ENCODE measurements at places on chromosomes 11 and 22. TPM values are rescaled to one million over a fixed set of nuclear protein-coding genes. Genes with fewer than 3 reads are reported as not detected.
A peak's percentile ranks its signal among the peaks of the same experiment; 100 is the strongest.

DNA sequence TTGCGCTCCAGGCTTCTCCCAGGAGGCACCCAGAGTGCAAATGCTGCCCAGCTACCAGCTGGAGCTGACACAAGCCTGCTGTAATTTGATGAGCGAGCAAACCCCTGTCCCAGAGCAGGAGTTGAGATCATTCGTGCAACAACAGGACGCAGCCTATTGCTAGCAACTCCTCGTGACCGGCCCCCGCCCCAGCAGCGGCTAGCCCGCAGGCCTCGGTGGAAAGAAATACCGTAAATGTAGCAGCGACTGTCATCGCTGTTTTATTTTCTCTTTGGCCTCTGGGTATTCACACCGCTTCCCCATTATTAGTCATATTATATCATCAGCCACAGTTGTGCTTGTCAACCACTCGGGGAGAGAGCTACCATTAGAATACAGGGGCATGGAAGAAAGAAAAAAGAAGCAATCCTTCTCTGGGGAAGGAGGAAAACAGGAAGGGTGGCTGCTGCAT, 59.2 kb upstream of the ATXN10 start:
- DNase-seq: peak; percentile 78

DNA sequence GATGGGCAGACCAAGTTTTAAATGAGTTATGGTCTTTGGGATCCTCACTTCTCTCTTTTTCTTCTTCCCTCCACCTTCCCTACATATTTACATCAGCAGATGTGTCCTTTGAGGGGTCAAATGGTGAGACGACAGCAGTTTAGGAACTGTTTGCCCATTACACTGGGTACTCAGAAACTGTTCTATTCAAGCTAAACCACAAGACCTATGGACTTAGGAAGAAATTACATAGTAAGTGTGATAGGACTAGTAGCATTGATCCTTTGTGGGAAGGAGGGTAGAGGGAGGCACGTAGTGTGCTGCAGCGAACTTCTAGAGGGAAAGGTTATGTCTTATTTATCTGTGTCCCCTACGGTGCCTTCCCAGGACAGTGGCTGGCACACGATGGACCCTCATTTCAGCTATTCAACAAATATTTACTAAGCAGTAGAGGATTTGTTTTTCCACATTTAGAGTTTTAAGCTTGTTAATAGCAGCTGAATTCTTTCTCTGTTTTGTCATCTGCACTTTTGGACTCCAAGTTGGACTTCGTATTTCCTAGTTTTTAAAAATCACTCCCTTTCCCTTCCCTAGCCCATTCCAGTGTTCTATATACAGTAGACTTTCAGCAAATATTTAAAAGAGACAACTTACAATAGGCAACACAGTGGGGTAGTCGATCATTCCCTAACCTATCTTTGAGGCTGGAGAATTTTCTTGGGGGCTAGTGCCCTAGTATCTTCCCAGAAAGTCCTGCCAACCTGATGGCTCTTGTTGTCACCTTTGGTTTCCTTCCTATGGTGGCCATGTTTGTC, 13.9 kb downstream of the FZD4 start:
- no peak for DNase-seq

GRCh38 chr22:35150183-35151107, 84.5 kb downstream of the ISX start:
- DNase-seq: peak; percentile 77

DNA sequence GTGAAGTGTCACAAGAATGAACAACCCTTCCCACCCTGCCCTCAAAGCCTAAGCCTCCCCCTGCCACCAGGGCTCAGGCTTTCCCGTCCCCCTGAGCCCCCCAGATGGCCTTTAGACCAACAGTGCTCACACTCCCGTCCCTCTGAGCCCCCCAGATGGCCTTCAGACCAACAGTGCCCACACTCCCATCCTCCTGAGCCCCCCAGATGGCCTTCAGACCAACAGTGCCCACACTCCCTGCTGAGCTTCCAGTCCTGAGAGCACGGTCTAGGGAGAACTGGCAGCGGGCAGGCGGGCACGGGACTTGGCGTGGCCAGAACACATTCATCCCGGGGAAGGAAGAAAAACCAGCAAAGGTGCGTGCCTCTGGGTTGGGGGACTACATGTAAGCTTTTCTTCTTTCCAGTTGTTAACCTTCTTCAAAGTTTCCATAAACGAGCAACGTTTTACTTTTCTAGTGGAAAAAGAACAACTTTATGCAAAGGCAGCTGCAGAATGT, 2.5 kb downstream of the MRGPRG start:
- no peak for DNase-seq

DNA sequence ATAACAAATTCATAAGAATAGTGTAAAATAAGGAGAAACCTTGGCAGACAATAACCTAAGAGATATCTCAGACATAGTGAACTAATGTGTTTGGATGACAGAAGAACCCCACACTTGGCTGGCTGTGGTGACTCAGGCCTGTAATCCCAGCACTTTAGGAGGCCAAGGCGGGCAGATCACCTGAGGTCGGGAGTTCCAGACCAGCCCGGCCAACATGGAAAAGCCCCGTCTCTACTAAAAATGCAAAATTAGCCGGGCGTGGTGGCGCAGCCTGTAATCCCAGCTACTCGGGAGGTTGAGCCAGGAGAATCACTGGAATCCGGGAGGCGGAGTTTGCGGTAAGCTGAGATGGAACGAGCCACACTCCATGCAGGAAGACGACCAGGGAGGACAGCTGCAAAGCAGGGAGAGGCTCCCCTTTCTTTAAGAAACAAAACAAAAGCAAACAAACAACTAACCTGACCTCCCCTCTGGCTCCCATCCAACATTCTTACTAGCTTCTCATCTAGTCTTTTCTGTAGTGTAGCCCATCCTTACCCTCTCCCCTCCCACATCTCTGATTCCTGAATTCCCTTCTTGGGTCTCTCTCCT, 84.2 kb downstream of the ZNF280B start:
- no peak for DNase-seq

GRCh38 chr11:78253797-78254196, 65.1 kb downstream of the USP35 start:
- DNase-seq: no peak

- DNase-seq: peak; percentile 88
Measured at GRCh38 chr22:42270510-42271190, at the start of gene TCF20. Gene TCF20, minus strand, starts transcription at chr22:42270653. Its CDS starts 55,348 bp downstream, at chr22:42215305.

GRCh38 chr22:37601203-37601539, 7.5 kb upstream of the GGA1 start:
- no peak for DNase-seq

DNA sequence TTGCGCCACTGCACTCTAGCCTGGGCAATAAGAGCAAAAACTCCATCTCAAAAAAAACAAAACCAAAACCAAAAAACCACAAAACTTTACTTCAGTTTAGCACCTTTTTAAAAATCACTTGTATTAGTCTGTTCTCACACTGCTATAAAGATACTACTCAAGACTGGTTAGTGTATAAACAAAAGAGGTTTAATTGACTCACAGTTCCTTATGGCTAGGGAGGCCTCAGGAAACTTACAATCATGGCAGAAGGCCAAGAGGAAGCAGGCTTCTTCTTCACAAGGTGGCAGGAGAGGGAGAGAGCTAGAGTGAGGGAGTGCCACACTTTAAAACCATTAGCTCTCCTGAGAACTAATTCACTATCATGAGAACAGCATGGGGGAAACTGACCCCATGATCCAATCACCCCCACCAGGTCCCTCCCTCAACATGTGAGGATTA, 261.3 kb downstream of the TMEM135 start:
- DNase-seq: no peak

GRCh38 chr11:100735949-100736675, 49.0 kb downstream of the ARHGAP42 start:
- no peak for DNase-seq

DNA sequence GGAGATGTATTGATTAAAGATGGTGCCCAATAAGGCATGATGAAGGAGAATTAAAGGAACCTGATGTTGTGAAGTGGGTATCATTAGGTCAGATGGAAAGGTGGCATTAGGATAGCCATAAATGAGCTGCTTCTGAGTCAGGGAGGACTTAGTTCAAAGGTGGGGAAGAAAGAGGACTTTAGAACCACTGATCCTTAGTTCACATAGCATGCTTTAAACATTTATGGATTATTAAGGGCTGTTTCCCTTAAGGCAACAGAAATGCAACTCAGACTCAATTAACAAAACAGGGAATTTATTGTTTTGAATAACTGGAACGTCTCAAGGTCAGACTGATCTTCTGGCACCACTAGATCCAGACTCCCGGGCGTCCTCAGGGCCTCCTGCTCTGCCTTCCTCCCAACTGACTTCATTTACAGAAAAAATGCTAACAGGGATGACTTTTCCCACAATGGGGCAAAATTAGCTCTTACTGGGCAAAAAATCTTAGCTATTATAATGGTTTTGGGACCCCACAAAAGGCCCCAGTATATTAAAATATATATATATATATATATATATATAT, 1526.0 kb downstream of the TBC1D22A start:
- no peak for DNase-seq

GRCh38 chr11:121722431-121723245, 269.9 kb upstream of the SORL1-AS1 start:
- peak; percentile 93 for DNase-seq

NXPE4 gene
- not detected for total RNA-seq

CCDC81 gene
- total RNA-seq: 1.7 TPM

LRRC51 gene
- total RNA-seq: 8.7 TPM

TSGA10IP gene
- total RNA-seq: not detected

OR51B2 gene
- 0.40 TPM for total RNA-seq

SLC22A9 gene
- not detected for total RNA-seq

PANX3 gene
- total RNA-seq: not detected

All from sciatic nerve (tissue), 2 donors.